Panc1 (cell line): ENCODE measurements at places on chromosomes 2 and 18. TPM values are rescaled to one million over a fixed set of nuclear protein-coding genes. Genes with fewer than 3 reads are reported as not detected.

Gene TSPYL6
- total RNA-seq, result not detected

Gene GAL3ST2
- total RNA-seq, result 1.6 TPM

DNA sequence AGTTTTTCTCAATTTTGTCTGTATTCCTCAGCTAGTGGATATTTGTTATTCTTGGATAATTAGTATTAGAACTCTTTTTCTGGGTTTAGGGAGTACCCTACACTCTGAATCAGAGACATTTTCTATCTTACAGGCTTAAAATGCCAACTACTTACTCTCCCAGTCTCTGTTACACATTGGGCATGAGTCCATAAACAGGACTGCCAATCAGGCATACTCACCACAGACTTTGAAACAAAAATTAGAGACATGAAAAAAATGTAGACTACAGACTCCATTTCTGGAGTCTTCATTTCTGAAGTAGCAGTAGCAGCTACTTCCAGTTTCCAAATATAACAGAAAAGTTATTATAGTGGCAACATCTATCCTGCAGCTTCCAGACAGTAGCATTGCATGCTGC lies 279.7 kb downstream of the MBD5 start:
- H3K4me3 ChIP-seq, result no peak overlapping the region
- H3K36me3 ChIP-seq, result no peaks in the 10 kb centered on the region
- no peaks in the 10 kb centered on the region for H3K27me3 ChIP-seq
- no peak for DNase-seq

GRCh38 chr2:225052703-225053102 lies 10.4 kb upstream of the DOCK10 start:
- no peak for DNase-seq
- H3K27me3 ChIP-seq, result no peaks in the 10 kb centered on the region
- H3K4me1 ChIP-seq, result no peaks in the 10 kb centered on the region
- H3K4me3 ChIP-seq, result no peak overlapping the region
- no peaks in the 10 kb centered on the region for H3K36me3 ChIP-seq
